ENCODE measurements at places on chromosomes 11 and 22.

DNA sequence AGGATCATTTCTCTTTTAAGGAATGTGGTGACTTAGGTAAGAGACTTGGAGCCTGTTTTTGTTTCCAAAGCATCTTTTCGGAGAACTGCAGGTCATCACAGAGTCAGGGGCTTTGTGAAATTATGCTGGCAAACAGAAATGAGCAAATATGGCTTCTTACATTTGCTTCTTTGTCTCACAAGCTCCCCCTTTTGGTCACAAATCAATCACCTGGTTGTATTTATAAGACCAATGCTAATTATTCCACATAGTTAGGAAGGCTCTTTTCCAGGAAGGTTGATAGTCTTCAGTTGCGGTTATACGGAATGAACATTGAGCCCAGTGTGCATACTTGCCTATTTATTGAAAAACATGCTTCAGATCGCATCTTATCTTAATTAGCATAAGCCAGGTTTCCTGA lies 34.6 kb upstream of the CEP126 start:
- DNase-seq = no peak

- peak; percentile 69 for DNase-seq
Measured at GRCh38 chr11:59158206-59159068, 13.5 kb upstream of the DTX4 start.

DNA sequence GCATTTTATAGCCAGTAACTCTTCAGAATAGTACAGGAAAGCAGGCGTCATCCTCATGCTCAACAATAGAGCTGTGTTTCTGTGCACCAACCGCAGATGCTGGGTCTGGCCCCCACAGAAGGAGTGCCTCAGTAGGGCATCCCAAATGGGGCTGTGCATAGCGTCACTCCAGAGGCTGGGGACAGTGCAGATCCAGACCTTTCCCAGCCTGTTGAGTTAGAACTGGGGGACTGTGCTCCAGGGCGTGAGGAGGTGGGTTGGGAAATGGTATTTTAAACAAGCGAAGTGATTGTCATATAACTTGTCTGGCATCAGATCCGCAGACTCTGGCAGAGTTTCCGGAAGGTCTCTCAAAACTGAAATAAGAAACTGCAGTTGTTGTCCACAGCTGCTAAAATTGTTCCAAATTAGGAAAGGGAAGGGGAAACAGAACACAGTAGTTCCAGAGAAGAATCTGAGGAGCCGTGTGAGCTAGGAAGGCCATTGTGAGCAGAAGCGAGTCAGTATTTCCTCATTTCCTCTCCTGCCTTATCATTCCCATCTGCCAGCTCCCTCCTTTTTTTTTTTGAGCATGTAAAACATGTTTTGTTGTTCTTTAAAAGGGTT lies 52.2 kb downstream of the JAM3 start:
- DNase-seq = no peak

- no peak for DNase-seq
Measured at GRCh38 chr11:64065141-64065465, 29.4 kb downstream of the FLRT1 start.

GRCh38 chr11:35056391-35057093 lies 82.4 kb upstream of the CD44 start:
- no peak for DNase-seq

- no peak for DNase-seq
Measured at GRCh38 chr11:1485504-1485885, 1.1 kb downstream of the MOB2 start.

DNA sequence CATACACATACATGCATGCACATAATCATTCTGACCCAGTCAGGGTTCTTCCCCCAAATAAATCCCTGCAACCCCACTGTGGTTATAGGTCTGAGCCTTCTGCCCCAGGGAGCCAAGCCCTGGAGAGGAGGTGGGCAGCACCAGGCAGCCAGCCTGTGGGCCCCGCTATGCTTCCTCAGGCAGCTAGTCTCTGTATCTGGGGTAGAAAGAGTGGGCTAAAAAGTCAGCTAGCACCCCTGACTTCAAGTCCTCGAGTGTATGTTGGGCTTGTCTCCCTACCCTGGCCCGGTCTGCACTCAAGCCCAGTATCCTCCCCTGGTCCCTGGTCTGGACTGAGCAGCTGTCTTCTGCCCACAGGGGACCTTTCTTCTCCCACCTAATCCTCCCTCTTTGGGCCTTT lies 28.0 kb downstream of the KCNQ1OT1 start:
- peak; percentile 13 for DNase-seq

DNA sequence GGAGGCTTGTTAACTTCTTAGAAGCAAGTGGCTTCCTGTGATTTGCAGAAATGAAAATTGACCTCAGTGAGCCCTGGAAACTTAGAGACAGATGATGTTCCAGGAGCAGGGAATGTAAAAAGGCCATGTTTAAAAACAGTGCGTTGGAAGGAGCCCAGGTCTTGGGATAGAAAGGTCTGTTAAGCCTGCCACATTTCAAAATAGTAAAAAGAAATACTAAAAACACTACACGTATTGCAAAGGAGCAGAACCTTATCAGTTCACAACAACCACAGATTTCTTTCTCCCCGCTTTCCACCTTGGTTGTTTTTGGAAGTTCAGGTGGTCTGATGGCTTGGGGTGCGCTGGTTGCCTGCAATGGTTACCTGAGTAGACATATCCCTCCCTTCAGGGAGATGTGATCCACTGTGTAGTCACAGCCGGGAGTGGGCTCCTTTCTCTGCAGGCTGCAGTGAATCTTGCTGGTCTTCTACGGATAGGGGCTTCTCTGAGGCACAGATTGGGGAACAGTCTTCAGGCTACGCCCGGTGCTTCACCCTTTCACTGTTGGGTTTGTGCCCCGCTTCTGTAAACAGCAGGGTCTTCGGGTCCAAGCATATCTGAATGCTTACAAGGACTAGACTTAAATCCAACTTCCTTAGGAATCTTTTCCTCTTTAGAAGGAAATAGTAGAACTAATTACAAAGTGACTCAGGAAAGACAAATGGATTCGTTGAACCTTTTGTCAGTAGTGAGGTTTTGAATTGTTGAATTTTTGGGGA lies 1.9 kb downstream of the TEAD1 start:
- no peak for DNase-seq

GRCh38 chr22:19991645-19992451 lies 24.8 kb downstream of the ARVCF start:
- DNase-seq = no peak

GRCh38 chr22:28435140-28435768 lies 244.4 kb downstream of the TTC28 start:
- DNase-seq = no peak

DNA sequence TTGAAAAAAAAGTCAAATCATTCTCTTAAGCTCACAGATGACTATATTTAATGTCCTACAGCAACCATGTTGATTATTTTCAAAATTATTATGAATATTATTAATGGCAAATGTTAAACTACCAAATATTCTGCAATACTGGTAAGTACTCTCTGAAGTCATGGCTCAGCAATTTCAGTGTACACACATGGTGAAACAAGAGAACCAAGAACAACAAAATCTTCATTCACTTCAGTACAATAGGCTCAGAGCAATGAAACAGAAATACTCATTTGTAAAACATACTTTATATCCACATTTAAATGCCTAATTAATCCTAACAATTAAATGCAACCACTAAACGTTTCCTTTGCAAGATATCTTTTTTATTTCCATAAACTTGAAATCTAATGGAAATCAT lies 347.2 kb downstream of the TTC28 start:
- DNase-seq = no peak

GRCh38 chr11:15194671-15195415 lies 80.1 kb downstream of the INSC start:
- no peak for DNase-seq

DNA sequence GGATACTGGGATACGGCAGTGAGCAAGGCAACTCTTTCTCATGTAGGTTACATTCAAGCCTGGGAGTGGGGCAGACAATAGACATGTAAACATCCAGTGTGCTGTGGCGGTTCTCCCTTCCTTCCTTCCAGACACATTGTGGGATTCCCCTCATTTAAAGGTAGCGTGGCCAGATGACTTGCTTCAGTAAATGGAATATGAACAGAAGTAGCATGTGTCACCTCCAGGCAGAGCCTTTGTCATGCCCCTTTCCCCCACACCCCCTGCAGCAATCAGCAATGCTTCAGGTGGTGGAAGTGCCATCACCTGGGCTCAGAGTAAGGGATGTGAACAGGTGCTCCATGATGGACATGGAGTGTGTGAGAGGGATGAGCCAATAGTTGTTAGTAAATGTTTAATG lies 34.8 kb upstream of the TTC12 start:
- DNase-seq = no peak

- DNase-seq = no peak
Measured at GRCh38 chr11:17765356-17766072, 30.9 kb downstream of the KCNC1 start.

GRCh38 chr11:93719310-93719709 lies 22.0 kb downstream of the TAF1D start:
- no peak for DNase-seq

DNA sequence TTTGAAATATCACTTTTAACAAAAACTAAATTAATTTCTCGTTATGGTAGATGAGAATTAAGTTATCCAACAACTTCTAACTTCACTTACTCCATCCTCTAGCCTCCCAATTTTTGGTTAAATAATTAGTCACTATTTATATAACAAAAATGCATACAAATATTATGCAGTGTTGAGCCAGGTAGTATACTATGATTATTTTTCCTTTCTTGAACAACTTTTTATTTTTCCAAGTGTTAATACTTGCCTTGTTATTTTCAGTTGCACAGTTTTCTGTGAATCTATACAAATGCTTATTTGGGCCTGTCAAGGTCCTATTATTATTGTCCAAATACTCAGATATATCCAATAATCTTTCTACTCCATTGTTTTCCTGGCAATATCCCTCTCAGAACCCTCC lies 19.9 kb upstream of the CCDC83 start:
- no peak for DNase-seq

DNA sequence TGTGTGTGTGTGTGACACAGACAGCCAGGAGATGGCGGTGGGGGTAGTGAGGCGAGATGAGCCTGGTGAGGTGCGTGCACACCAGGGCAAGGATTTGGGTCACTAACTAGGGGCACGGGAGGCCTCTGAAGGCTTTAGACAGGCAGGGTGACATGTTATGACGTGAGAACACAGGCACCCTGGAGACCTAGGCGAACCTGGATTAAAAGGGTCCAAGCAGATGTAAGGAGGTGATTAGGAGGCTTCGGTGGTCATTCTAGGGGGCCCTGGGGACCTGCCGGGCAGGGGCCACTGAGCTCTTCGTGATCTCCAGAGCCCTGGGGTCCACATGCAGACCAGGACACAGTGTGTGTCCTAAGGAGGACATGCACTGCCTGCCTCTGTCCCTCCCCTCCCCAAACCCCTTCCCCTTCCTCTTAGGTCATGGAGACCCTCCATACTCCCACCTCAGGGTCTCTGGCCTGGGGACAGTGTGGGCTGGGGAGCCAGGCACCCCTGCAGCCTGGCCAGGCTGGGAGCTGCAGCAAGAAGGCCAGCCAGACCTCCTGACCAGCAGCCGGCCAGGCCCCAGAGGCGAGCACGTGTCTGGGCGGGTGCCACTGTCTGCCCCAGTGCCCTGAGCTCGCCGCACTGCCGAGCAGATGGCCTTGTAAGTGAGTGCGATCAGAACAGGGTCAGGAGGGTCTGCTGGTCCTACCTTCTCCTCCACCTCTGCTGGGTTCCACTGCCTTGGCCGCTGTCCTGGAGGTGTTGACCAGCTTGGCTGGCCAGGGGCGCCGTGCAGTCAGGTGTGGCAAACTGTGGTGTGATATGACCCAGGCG lies 32.1 kb downstream of the IFT27 start:
- DNase-seq = no peak

DNA sequence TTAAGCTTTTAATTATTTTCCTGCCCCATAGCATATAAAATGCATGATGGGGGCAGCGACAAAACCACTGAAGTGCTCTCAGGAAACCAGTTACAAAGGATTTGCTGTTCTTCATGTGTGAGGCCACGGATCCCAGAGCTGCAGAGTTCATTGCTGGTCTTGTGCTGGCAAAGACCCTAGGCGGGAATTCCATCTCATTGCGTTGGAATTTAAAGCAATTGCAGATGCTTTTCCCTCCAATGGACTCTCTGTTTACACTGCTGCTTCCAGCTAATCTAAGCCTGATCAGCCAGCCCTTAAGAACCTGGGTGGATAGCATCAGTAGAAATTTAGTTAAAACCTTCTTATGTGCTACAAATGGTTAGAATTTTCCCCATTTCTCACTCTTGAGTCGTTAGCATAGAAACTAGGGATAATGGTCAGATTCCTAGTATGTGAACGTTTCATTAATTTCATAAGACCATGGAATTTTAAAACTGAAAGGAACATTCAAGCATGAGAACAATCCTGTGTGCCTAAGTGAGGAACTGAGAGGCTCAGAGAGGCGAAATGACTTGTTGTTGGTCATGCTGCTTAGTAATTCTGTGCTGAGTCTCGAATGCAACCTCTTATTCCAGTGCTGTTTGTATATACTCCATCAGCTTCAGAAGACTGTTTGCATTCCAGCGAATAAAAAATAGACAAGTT lies 36.1 kb upstream of the ADSL start:
- DNase-seq = no peak

DNA sequence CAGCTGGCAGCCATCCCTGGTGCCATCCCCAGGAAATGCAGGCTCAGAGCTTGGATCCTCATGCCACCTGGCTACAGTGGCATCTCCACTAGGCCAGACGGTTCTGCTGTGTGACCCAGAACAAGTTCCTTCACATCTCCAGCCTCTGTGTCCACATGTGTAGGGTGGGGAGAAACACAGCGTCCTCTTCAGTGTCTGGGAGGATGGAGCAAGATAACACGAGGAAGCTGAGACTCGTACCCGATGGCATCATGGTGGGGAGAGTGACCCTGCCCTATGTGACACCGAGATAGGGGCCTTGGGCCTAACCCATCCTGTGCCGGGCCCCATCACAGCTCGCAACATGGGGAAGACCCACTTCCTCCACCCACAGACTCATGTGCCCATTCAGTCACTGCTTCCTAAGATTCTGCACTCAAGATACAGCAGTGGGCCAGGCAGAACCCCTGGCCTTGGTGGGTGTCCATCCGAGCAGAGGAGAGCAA lies 78.5 kb downstream of the MORC2 start:
- DNase-seq = no peak

DNA sequence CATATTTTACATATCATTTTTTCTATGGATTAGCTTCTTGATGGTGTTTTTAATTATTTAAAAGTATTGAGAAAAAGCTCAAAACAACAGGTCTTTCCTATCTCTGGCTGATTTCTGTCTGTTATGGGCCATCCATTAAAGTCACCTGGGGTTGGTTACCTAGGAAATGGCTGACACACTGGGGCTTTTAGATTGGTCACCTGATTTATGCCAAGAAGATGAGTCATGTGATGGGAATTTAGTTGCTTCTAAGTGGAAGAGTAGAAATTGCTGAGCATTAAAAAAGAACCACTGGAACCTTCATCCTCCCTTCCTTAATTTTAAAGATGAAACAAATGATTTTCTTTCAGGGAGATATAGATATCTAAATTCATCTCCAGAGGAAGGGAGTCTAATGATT lies 48.8 kb upstream of the LARGE1 start:
- no peak for DNase-seq

GRCh38 chr22:19631899-19632667 lies 82.2 kb upstream of the SEPTIN5 start:
- DNase-seq = no peak

GRCh38 chr22:36649066-36649465 lies 54.5 kb downstream of the CACNG2 start:
- no peak for DNase-seq
